ENCODE measurements at places on chromosomes 16 and 17.

GRCh38 chr16:87303431-87303930 is 13.7 kb downstream of the C16orf95 start:
- DNase-seq: no peak

DNA sequence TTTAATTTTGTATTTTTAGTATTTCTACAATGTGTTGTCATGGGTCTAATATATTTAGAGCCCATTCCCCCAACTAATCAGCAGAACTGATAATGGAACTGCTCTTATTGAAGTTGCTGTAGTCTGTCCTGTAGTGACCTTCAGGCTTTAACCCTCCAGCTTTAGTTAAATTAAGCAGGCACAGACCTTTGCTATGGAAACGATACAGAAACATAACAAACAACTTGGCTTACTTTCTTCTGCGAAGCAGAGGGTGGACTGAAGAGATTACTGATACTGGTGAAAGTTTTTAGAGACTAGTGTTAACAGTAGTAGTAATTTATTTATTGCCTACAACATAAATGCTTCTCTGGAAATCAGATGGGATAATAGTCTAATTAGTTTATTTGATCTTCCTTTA is 61.4 kb downstream of the NFATC3 start:
- no peak for DNase-seq

DNA sequence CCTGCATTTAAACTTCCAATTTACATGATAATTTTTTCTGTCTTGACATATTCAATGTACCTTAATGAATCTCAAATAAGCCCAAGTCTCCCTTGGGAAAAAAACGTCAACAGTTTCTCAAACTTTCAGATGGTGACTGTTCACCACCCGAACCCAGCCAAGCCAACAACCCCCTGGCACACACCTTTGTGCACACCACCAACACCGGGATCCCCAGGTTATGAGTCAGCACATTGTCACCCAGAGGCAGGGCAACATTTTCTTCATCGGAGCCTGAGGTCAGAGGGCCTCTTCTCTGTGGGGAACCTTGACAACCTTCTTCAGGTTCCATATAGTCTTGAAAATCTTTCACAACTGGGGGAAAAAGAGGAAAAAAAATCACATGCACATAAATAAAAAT is 15.5 kb downstream of the DYNC1LI2 start:
- DNase-seq: no peak

GRCh38 chr16:10493276-10493675 is 87.1 kb downstream of the EMP2 start:
- no peak for DNase-seq

DNA sequence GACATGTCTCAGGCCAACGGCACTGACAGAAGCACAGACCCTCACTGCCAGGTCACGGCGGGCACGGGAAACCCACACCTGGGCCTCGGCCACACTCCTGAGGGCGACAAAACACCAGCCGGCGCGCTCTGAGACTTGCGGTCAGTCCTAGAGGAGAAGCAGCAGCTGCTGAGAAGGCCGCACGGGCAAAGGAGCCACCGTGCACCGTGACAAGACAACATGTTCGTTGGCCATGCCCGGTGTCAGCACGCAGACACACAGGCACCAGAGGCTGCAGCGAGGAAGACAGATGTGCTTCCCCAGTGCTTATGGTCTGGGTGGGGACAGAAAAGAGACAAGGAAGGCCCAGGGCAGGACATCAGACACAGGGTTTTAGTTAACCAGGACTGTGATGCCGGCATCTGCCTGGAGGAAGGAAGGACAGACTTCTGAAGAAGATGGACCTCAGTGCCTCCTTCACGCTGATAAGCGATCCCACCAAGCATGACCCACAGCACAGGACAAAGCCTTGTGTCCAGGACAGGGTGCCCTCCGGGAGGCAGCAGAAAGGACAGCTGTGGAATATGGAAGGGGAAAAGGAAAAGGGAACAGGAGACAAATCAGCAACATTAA is 84.0 kb downstream of the ANKRD11 start:
- no peak for DNase-seq

- peak; percentile 37 for DNase-seq
These were observed 2.2 kb upstream of the UQCRC2 start for GRCh38 chr16:21950782-21951521.

GRCh38 chr16:74756203-74756602 is 18.4 kb downstream of the FA2H start:
- no peak for DNase-seq

GRCh38 chr17:55806745-55807495 is 56.1 kb downstream of the PCTP start:
- DNase-seq: no peak

DNA sequence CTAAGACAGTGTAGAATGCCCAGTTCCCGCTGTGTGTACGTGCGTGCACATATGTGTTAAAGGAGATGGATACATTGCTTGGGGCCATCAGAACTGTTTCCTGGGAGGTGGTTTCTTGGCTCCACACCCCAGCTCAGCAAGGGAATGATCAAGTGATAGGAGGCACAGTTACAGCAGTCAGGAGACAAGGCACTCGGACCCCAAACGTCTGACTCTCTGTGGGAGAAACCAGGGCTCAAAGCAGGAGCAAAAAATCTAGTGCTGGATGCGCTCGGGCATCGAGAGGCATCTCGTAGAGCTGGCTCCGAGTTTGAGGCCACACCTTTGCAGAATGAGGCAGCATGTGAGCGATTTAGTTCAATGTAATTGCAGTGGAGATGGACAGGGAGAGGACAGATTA is 71.9 kb downstream of the RBBP6 start:
- no peak for DNase-seq

GRCh38 chr16:89656435-89657121 is 930 bp downstream of the CHMP1A start:
- DNase-seq: no peak

- no peak for DNase-seq
These were observed 2.4 kb downstream of the DHRS7B start for GRCh38 chr17:21129023-21129681.

DNA sequence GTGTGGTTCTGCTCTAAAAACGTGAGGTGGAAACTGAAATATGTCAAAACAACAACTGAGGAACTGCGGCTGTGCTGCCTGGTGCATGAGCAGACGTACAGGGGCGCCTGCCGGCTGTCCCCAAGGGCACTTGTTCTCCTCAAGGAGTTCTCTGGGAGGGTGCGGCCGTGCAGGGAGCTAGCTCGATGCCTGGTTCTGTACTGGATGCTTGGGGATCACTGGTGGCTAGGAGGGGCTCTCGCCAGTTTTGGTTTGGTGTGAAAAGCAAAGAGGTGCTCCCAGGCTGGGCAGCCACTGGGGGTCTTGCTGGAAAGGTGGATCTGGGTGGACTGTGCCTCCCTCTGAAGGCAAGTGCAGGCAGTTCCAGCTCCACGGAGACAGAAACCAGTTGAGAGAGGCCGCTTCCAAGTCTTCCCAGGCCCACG is 41.9 kb upstream of the ATP2A3 start:
- peak; percentile 67 for DNase-seq

All from GM12865 (cell line).